ENCODE measurements at places on chromosomes 16 and 17. TPM values are rescaled to one million over a fixed set of nuclear protein-coding genes. Genes with fewer than 3 reads are reported as not detected.
A peak's percentile ranks its signal among the peaks of the same experiment; 100 is the strongest.

BEAN1 gene
- polyA plus RNA-seq, result not detected

DNA sequence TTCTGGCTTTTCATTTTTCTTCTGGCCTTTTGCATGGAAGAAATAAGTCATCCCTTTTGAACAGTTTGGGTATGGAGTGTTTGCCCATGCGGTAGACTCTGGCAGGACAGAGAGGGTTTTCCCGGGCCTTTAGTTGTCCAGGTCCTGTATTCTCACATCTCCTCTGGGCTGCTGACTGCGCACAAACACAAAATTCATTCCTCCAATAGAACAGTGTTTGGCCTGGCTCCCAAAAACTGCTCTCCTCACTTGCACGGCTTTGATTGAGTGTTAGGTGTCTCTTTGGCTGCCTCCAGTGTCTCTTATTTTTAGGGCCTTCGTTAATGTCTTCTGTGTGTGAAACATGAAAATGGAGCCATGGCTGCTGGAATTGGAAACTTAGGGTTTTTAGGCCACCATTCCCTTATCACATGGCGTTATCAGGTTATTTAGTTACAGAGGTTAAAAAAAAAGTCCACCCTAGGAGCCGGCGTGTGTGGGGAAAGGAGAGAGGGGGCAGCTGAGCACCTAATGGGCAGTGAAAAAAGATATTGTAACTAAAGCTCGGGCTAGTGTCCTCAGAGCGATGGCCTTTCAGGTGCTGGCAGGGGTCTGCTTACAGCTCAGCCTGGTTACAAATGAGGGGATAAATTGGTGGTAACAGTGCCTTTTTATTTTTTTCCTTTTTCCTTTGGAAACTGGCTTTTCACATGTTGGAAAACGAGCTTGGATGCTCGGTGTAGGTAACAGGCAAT, 47.3 kb downstream of the PRKCA start:
- DNase-seq, result no peak

MIF4GD gene
- polyA plus RNA-seq, result 35.7 TPM

GRCh38 chr17:69539781-69540319, 125.4 kb downstream of the MAP2K6 start:
- peak; percentile 97 for DNase-seq

DNA sequence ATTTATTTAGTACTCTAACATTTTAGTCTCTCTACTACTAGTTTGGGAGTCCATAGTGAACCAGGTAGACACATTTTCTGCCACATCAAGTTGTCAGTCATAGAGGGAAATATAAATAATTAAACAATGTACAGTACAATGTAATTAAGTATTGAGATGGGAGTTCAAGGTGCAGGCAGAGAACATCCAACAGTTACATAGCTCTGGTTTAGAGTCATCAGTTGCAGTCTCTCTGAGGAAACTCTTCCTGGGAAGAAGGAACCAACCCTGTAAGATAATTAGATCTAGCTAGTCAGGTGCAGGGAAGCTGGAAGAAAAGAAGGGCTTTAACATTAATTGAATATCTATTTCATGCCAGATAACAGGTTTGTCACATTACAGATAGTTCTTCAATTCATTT, 457.9 kb upstream of the DYNLRB2 start:
- DNase-seq, result no peak

DNA sequence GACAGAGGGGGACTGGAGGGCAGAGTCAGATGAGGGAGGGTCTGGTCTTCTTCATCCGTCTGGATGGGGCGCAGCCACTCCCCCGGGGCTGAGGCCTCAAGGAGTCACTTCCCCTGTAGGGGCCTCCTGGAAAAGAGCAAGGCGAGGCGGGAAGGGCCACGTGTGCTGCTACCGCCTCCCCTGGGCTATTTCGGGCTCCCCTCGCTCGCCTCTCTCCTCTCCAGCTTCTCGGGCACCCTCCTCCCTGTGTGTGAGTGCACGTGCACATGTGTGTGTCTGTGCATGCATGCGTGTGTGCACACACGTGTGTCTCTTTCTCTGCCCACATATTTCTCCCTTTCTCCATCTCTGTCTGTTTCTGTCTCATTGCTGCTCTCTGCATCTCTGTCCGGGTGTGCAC, 10.1 kb downstream of the GSG1L start:
- DNase-seq, result no peak

GRCh38 chr17:58557981-58558380, 43.5 kb upstream of the MTMR4 start:
- no peak for DNase-seq

DNA sequence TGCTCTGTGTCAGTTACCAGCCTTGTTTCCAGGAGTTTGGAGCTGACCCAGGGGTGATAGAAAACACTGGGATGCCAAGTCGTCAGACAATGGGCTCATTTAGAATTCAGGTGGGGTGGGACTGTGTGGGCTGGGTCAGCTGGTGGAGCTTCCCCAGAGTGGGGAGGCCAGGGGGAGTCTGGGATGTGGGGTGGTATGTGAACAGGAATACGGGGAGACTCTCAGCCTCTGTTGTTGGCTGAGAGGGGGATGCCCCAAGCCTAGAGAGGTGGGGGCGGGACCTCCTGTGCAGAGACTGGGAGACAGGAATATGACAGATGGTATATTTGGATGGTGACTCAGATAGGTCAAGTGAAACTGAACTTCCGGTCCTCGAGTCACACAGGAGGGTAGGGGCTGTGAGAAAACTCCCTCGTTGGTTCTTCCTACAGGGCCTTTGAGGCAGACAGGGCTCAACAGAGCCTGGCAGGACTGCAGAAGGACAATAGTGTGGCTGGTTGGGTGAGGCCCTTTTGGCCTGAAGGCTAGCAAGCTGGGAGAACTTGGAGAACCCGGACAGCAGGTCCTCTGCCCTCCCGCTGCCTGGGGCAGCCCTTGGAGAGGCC, 23.7 kb downstream of the CDH1 start:
- DNase-seq, result no peak

DNA sequence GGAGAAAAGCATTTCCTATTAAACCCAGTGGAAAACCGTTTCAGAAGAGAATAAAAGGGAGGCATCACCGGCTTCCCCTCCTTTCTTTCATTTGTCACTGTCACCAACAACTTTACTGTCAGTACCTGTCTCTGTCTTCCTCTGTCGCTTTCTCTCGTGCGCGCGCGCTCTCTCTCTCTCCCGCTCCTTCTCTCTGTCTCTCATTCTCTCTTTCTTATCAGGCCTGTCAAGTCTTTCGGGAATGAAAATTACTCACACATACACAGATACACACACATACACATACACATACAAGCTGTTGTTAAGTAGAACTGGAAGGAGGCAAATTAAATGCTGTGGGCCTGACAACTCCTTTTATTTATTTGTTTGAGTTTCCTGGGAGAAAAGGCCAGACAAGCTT, 17.6 kb downstream of the MYOCD start:
- no peak for DNase-seq

DPEP3 gene
- polyA plus RNA-seq, result 0.03 TPM

DNA sequence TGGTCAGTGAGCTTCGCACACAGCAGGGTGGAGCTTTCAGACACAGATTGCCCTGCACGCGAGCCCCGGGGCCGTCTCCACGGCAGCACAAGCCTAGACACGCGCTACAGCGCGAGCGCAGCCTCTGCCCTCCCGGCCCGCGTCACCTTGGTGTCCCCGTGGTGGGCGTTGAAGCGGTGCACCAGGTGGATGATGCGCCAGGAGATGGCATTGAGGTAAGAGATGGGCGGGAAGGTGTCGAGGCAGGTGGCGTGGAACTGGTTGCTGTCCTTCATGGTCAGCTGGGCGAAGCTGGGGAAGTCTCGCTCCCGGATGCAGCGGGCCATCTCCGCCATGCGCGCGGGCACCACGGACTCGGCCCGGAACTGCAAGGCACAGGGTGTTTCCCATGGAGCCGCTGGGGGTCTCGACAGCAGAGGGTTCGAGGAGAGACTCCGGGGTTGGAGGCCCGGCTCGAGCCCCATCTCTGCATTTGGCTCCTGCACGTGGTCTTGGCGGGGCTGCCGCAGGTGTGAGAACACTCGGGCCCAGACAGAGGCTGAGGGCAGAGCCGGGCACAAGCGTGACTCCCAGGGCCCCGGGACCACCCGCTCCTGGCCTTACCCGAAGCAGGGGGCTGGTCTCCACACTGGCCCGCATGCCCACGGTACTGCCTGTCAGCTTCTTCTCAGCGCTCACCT, 4.3 kb upstream of the CYBA start:
- no peak for DNase-seq

GRCh38 chr17:17924131-17924856, 47.9 kb downstream of the TOM1L2 start:
- no peak for DNase-seq

DNA sequence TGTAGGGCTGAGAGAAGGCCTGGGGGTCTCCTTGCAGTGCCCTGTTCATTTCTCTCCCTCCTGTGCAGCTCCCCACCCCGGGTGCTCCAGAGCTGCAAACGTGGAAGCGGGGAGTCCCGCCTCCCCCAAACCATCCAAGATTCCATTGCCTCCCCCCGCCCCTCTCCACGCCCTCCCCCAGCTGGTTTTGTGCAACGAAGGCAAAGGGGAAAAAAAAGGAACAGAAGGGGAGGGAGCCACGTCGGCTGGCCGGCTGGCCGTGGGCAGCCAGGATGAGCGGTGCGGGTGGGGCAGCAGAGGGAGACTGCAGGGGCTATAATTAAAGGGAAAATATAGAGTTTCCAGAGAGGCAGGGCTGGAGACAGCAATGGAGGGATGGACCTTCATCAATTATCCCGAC, 1.7 kb upstream of the COL1A1 start:
- no peak for DNase-seq

GRCh38 chr17:72719206-72719577, 373.3 kb downstream of the SLC39A11 start:
- no peak for DNase-seq

GRCh38 chr16:81487301-81487720, 42.7 kb downstream of the CMIP start:
- DNase-seq, result no peak

GRCh38 chr17:64158406-64158805, 28.5 kb upstream of the ERN1 start:
- DNase-seq, result no peak

GRCh38 chr17:69773081-69773480, 301.9 kb upstream of the KCNJ16 start:
- peak; percentile 40 for DNase-seq

GRCh38 chr17:48973806-48974205, 5.4 kb upstream of the GIP start:
- no peak for DNase-seq

DNA sequence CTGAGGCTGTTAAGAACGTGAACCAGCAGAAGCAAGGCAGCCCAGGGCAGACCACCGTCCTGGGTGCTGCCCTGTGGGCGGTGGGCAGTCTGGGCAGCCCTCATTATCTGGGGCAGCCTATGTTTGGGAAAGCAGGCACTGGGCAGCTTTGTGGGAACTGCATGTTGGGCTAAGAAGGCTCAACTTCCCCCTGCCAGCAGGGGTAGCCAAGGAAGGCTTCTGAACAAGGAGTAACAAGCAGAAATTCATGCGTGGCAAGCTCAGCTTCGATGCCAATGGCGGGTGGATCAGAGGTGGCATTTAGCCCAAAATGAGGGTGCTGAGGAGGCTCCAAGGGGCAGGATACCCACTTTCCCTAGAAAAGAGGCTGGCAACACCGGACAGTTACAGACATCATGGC, 42.7 kb upstream of the METRNL start:
- DNase-seq, result no peak

ITGB3 gene
- 50.2 TPM for polyA plus RNA-seq

CORO6 gene
- polyA plus RNA-seq, result 14.7 TPM

HSPB9 gene
- polyA plus RNA-seq, result 0.03 TPM

- DNase-seq, result no peak
These were observed 72.2 kb downstream of the GAS7 start for GRCh38 chr17:10126276-10126615.

DNA sequence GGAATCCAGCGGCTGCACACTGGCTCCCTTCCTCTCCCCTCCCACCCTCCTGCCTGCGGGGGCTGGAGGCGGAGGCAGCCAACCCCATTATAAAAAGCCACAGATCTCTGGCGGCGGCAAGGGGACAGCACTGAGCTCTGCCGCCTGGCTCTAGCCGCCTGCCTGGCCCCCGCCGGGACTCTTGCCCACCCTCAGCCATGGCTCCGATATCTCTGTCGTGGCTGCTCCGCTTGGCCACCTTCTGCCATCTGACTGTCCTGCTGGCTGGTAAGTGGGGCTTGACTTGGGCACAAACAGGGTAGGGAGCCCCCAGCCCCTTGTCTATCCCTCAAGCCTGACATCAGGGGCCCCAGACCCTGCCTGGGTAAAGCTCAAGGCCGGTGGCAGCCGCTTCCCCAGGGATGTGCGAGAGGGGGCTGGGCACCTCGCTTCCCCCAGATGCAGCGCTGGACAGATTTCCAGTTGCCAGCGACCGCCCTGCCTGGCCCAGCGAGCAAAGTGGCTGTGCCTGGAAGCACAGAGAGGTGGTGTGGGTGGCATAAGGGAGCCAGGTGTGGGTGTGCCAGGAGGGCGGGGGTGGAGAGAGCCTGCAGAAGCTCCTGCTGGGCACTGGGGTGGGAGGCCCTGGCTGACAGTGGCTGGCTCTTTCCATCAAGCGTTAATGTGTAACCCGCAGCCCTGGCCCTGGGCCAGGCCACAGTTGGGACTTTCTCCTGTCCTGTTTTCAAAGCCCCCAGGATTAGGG, at the start of gene CX3CL1:
TSS of gene CX3CL1 (plus strand) at position 119 of the 745 bp plus-strand sequence. CDS start at position 198, 79 bp downstream.
- peak; percentile 55 for DNase-seq

GRCh38 chr16:17437981-17438380, 32.8 kb downstream of the XYLT1 start:
- no peak for DNase-seq

KRTAP4-9 gene
- not detected for polyA plus RNA-seq

FAAP100 gene
- polyA plus RNA-seq, result 40.4 TPM

TP53TG3 gene
- polyA plus RNA-seq, result not detected

DNA sequence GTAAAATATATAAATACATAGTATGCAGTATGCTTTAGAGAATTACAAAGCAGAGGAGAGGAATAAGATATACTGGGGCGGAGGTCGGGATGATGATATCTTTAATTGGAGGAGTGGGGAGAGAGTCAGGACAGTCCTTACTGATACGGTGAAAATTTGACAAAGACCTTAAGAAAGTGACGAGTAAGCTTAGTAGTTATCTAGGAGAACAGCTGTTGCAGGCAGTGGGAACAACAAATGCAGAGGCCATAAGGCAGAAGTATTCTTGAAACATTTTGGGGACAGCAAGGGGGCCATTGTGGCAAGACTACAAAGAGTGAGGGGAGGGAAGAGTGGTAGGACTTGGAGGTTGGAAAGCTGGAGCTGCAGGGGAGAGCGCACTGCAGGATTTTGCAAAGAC, 22.3 kb upstream of the CDC6 start:
- DNase-seq, result no peak

GRCh38 chr16:64948056-64948455, 173.8 kb downstream of the CDH11 start:
- peak; percentile 55 for DNase-seq

Measured in endothelial cell of umbilical vein (primary cell).